ENCODE measurements at places on chromosomes 1 and 21.

GRCh38 chr1:155064111-155064831 lies 731 bp downstream of the EFNA4 start:
- DNase-seq, result no peak

DNA sequence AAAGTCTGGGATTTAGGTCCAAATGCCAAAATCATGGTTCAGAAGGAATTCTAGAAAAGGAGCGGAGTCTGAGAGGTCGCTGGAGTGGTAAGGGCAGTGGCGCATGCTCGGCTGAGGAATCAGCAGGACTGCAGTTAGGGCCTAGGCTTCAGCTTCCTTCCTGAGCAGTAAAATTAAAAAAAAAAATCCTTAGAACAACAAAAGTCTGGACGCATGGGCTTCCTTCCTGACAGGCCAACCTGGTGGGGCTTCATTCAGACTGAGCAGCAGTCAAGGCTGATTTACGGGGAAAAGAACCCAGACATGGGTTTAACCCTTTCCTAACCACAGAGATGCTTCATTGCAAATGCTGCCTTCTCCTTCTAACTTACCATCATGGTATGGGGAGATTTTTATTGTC lies 17.1 kb downstream of the RNF220 start:
- no peak for DNase-seq

GRCh38 chr1:46645815-46646214 lies 22.3 kb downstream of the ATPAF1 start:
- no peak for DNase-seq

DNA sequence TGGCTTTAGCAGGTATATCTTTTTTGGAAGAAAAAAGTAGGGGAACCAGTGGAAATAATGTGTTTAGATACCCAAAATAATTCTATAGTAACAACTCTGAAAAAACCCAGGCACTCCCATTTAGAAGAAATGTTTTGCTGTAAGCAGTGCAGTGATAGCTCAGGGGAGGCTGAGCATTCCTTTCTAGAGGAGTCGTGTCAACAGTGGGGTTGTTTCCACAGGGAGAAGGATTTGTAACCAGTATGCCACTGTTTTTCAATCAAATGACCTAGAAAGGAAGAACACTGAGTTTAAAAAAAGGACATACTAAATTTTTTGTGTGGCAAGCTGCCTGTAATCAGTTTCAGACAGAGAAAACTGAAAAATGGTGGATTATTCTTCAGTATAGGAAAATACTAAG lies 2.4 kb downstream of the PGD start:
- DNase-seq, result no peak

GRCh38 chr1:174643206-174643605 lies 195.4 kb downstream of the GPR52 start:
- DNase-seq, result no peak

- DNase-seq, result no peak
Observed at GRCh38 chr1:207882692-207883091, 28.2 kb downstream of the CD34 start.

GRCh38 chr1:66562561-66562960 lies 28.6 kb downstream of the SGIP1 start:
- no peak for DNase-seq

- no peak for DNase-seq
Observed at GRCh38 chr1:214075999-214076707, 88.4 kb downstream of the PROX1 start.

GRCh38 chr21:27292783-27293182 lies 325.9 kb upstream of the ADAMTS5 start:
- no peak for DNase-seq

DNA sequence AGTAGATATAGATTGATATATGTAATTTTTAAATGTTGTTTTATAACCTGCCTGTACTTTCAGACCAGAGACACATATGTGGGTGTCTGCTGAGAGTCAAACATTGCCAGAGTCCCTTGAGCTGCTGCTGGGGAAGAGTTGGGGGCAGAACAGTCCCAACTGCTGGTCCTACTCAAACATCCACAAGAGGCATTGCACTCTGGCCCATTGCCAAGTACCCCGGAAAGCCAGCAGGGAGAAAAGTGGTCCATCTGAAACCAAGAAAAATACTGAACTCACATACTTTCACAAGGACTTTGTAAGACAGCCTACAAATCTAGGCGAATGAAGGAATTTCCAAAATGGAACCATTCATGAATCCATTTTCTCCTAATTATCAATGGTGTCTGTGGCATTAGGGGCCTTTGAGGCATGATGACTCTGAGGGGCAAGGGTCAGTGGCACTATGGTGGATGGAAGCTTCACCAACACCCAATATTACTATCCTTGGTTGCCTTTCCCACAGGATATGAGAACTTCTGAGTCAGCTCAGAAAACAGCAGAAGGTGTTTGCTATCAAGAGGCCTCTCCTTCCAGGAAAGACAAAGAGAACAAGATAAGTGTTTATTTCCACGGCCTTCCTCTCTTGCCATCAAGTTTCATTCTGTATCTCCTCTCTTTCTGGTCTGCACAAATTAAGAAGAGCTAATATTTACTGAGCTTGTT lies 7.3 kb upstream of the TBX15 start:
- no peak for DNase-seq

- DNase-seq, result no peak
Observed at GRCh38 chr1:241310451-241310850, 46.6 kb downstream of the RGS7 start.

- DNase-seq, result no peak
Observed at GRCh38 chr1:18072066-18072465, 35.5 kb upstream of the IGSF21 start.

- DNase-seq, result no peak
Observed at GRCh38 chr1:47687631-47688460, 250.0 kb downstream of the FOXD2 start.

GRCh38 chr1:17437580-17438317 lies 1.7 kb downstream of the RCC2 start:
- DNase-seq, result no peak

DNA sequence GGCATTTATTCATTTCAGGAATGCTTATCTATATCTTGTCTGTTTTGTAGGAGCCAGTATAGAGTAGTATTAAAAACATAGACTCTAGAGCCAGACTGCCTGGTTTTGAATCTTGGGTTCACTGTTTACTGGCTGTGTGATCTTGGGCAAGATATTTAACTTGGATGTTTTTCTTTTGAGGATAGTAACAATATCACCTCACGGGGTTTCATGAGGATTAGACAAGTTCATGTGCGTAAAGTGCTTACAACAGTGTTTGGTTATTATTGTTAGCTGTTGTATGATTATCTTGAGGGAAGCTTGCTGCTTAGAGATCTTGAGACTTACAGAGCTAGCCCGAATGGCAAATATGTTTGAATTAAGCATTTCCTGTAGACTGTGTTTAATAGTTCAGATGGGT lies 40.2 kb downstream of the WNT4 start:
- no peak for DNase-seq

GRCh38 chr1:229561141-229561540 lies 2.6 kb upstream of the ABCB10 start:
- no peak for DNase-seq

DNA sequence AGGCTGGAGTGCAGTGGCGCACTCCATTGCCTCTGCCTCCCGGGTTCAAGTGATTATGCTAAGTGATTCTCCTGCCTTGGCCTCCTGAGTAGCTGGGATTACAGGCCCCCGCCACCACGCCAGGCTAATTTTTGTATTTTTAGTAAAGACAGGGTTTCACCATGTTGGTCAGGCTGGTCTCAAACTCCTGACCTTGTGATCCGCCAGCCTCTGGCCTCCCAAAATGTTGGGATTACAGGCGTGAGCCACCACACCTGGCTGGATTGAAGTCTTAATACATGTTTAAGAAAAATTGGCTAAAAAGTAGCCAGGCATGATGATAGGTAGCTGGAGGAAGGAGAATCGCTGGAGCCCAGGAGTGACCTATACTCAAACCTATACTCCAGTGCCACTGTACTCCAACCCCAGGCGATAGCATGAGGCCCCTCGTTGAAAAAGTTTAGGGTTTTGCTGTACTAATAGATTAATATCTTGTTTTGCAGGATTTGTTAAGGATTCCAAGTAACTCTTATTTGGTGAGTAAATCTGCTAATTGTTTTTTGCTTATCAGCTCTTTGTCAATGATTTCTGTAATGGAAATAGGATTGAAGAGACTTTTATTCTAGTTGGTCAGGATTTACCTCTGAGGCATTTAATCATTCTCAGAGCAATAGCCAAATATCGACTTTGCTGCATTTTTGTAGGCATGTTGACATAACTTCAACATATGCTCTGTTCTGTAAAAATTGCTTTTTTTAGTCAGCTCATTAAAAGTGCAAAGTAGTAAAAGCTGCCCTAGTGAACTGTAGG lies 2.0 kb downstream of the RCC1 start:
- DNase-seq, result no peak

DNA sequence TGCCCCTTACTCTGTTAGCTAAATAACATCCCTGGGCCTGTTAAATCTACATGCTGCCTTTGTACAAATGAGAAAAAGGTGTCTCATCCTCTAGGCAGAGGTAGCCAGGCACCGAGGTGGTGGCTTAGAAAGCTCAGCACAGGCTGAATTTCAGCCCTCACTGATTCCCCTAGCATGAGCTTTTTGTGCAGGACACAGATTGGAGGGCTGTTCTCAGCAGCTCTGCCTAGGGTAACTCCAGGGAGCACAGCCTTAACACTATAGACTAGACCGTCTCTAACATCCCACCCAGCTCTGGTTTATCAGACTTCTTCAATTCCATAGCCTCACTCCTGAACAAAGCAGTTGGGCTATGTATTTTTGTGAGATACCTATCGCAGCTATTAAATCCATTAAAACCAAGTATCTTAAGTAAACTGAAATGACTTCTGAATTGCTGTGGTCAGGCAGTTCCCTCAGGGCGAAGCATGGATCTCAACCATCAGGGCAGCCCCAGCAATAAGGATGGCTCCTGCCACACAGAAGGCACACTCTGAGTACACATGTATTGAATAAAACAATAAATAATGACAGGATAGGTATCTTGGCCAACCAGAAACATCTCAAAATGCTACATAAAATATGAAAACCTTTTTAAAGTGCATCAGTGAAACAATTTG lies 14.8 kb downstream of the S100A6 start:
- no peak for DNase-seq

DNA sequence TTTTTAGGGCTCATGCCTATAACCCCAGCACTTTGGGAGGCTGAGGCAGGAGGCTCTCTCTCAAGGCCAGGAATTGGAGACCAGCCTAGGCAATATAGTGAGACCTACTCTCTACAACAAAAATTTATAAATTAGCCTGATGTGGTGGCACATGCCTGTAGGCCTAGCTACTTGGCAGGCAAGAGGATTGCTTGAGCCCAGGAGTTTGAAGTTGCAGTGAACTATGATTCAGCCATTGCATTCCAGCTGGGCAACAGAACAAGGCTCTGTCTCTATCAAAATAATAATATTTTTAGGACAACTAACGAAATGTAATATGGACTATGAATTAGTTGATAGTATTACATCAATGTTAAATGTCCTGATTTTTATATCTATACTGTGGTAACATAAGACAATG lies 68.8 kb upstream of the ARID1A start:
- DNase-seq, result no peak

DNA sequence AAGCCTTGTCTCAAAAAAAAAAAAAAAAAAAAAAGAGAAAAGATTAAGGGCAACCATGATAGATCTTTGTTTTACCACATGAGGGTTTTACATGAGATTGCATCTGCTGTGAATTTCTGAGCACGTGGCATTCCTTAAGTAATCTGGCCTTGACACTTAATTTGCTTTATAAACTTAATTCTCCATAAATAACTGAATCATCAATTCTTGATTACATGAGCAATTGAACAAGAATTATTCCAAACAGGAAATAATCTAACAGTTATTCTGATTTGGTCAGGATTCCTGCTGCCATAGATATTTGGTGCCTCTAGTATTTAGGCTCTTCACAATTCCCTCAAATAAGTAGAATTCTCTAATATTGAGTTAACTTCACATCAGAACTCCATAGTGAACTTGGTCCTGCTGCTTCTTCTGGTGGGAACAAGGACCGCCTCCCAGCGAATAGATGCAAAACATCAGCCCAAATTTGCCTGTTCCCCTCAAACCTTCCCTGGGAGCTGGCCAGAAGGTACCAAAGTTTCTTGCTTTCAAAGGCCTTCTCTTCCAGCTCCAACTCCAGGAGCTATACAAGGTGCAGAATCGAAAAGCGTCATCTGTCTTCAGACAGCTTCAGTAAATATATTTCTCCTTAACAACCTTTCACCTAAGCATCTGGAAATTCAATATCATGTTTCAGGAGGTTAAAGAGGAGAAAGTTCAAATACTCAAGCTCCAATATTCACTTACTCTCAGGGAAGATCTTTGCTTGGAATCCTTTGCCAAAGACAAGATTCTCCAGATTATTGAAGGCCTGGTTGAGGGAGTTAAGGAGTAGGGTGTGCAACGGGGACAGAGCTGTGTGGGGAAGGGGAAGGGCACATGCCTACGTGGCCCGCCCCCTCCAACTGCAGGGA lies 1.0 kb downstream of the KRTCAP2 start:
- DNase-seq, result no peak

DNA sequence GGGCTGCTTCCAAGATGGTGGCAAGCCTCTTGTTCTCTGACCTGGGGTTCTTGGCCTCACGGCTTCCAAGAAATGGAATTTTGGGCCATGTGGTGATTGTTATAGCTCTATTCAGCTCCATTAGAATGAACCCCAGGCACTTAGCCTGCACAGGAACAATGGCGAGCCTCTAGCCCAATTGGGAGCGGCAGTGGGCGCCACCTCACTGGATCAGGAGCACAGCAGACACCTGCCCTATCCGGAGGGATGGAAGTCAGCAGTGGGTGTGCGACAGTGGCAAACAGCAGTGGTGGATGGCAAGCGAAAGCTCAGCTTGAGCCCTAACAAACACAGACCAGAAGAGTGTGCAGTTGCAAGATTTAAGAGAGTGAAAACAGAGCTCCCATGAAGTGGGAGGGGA lies 230.9 kb downstream of the GPR52 start:
- no peak for DNase-seq

DNA sequence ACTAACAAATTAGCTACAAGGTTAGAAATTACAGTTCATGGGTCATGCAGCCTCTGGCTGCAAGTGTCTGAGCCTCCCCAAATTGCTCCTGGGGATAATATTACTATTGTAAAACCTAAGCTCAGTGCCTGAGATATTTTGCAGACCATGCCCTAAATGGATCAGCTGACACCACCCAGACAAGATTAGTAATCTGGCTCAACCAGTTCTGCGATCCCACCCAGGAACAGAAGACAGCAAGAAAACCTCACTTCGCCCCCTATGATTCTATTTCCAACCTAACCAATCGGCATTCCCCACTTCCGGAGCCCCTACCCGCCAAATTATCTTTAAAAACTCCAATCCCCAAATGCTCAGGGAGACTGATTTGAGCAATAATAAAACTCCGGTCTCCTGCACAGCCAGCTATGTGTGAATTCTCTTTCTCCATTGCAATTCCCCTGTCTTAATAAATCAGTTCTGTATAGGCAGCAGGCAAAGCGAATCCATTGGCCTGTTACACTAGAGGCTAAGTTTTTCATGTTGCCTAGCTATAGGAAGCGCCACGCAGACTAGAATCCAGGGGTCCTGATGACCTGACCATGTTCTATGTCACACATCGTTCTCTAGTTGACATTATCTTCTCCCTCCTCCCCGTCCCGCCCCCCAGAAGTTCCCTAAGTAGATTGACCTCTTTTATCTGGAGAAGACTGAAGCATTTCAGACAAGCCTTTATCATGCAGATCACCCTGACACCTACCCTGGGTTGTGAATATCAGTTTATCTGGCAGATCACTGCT lies 22.4 kb upstream of the ZFYVE9 start:
- no peak for DNase-seq

GRCh38 chr21:38898422-38899096 lies 92.8 kb downstream of the ETS2 start:
- DNase-seq, result no peak

- no peak for DNase-seq
Observed at GRCh38 chr1:234827656-234828055, 217.7 kb upstream of the IRF2BP2 start.

GRCh38 chr1:109104364-109105151 lies 9.4 kb upstream of the ELAPOR1 start:
- no peak for DNase-seq

All from NCI-H2081 treated with DMSO at 0.1 percent for 48 hours (cell line).